ENCODE measurements at places on chromosomes 11 and 22.

DNA sequence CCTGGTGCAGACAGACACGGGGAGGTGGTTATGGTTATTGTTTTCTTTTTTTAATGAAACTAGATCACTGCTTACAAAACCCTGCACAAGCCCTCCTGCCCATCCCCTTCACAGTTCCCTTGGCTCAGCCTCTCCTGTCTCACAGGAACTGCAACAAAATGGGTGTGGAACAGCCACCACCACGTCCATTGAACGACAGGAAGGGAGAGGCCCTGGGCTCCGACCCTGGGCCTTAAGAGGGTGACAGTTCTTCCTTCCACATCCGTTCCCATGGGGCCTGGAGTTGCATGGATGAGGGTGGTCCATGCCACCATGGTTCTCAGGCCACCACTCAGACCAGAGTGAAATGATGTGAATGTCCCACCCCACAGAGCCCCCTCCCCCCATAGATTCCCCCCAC, 15.7 kb downstream of the PRPF19 start:
- no peak for DNase-seq

DNA sequence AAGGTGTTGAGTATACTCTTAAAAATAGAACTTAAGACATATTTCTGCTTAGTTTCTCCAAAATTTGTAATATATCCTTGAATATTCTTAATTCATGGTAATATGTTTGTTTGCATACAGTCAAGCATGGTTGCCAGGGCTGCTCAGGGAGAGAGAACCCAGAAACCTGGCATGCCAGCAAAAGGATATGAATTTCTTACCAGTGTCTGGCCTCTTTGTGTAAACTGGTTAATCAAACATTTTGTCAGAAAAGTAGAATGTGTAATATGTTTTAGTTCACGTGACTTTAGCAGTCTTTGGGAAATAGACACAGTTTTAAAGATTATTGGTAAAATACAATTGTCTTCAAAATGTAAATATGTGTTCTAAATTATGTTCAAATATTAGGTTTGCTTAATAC, 101.6 kb downstream of the AASDHPPT start:
- DNase-seq: no peak

- DNase-seq: no peak
Measured at GRCh38 chr22:22960307-22960706, 72.7 kb downstream of the IGLL5 start.

DNA sequence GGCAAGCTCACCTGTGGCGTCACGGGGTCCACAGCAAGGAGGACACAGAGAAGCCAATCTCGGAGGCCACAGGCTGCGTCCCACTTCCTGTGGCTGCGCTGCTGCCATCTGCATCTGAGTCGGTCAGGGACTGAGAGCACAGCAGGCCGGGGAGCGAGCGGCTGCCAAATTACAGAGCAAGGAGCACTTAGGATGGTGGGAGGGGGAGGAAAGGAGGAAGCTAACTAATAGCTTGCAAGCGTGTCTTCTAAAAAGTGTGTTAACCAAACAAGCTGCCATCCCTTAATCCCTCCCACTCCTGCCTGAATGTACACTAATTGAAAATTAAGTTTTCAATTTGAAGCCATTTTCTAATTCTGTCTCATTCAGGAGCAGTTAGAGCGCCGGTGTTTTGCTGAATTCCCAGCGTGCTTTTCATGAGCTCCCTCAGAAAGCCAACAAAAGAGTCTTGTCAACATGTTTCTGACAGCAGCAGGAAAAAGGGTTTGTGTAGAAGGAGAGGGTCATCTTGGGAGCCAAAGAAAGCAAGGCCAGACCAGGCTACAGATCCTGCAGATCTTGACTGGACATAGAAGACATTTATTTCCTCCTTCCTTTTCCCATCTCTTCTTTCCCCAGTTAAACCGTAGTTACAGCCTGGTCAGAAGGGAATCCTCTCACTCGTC, 42.4 kb upstream of the API5 start:
- no peak for DNase-seq

DNA sequence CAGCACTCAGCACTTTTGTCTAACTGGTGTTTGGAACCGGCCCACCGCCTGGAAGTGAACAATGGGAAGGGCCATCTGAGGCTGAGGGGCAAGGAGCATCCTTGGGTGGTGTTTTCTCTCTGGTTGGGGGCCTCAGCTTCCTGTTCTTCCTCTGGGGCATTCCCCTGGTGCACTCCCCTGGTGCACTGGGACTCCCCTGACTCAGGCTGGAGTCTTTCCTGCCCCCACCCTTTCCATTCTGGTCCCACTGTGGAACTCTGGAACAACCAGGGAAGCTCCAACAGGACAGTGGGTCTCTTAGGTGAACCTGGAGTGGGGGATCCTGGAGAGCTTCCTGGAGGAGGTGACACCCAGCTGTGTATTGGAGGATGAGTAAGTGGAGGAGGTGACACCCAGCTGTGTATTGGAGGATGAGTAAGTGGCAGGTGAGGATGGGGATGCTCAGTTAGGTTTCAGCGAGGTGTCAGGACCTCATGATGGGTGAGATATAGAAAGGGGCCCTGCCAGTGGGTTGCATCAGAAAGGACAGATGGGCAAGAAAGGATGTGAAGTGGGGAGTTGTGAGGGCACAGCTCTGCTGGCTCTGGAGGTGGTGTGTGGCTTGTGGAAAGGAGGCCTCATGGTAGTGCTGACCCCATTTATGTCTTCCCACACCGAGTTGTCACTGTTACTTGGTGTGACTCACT, 132.1 kb downstream of the OSBP2 start:
- DNase-seq: no peak

GRCh38 chr22:37643225-37643847, 3.9 kb downstream of the SH3BP1 start:
- peak; percentile 83 for DNase-seq

DNA sequence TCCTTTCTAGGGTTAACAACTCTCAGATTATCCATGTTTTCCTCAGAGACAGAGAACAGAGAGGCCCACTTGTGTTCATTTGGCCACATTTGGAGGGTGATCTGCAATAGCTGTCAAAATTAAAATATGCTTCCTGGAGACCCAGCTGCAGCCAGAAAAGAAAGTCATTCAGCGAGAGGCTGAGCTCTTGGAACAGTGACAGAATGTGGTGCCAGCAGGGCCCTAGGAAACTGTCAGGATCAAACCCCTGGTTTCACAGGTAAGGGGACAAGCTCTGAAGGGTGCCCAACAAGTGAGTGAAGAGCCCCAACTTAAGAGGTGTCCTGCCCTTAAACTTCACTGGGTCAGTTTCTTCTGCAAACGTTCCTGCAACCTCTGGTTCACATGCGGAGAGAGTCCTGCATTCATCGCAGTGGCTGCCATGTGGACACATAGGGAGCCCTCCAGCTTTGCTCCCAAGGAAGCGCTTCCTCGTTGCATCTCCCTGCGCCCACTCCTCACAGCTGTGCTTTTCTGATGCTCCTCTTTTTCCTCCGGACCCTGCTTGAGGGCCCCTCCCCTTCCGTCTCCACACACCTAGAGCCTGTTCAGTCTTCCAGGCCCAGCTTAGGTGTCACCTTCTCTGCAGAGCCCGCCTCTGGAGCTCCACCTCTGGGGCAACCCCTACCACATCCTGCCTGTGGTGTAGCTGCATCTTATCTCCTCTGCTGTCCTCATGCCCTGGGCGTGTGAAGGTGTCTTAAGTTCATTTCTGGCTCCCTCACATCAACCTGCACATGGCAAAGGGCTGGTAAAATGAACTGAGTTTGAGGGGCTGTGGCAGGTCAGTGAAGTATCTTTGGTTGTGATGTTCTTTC, 3.9 kb downstream of the UCP3 start:
- peak; percentile 67 for DNase-seq

DNA sequence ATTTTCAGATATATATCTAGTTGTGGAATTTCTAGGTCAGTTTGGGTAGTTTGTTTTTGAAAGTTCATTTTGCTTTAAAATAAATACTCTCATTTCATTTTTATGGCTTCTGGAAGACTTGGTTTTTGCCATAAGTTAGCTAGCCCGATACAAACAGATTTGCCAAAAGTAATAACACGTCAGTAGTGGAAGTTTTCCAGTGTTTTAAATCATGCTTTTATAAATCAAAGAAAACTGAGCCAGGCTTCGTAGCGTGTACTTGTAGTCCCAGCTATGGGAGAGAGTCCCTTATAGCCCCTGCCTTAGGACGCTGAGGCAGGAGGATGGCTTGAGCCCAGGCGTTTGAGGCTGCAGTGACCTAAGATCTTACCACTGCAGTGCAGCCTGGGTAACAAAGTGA, 21.7 kb upstream of the MICALL1 start:
- no peak for DNase-seq

GRCh38 chr11:114964676-114965214, 286.4 kb downstream of the NXPE2 start:
- DNase-seq: no peak

DNA sequence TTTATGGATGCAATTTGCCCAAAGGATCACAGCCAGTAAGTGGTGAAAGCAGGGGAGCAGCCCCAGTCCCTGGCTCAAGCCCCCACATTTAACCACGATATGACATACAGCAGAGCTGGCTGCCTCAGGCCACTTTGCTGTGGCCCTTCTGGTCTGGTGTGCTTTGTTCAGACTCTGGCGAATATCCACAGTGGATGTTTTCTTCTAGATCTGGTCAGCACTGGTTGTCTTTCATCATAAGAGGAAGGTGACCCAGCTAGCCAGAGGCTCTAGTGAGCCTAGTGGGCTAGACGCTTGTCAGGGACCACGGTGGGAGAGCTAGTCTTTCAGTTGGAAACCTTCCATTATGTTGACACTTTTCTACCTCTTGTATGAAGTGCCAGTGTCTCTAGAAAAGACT, 42.5 kb downstream of the DGCR2 start:
- no peak for DNase-seq

DNA sequence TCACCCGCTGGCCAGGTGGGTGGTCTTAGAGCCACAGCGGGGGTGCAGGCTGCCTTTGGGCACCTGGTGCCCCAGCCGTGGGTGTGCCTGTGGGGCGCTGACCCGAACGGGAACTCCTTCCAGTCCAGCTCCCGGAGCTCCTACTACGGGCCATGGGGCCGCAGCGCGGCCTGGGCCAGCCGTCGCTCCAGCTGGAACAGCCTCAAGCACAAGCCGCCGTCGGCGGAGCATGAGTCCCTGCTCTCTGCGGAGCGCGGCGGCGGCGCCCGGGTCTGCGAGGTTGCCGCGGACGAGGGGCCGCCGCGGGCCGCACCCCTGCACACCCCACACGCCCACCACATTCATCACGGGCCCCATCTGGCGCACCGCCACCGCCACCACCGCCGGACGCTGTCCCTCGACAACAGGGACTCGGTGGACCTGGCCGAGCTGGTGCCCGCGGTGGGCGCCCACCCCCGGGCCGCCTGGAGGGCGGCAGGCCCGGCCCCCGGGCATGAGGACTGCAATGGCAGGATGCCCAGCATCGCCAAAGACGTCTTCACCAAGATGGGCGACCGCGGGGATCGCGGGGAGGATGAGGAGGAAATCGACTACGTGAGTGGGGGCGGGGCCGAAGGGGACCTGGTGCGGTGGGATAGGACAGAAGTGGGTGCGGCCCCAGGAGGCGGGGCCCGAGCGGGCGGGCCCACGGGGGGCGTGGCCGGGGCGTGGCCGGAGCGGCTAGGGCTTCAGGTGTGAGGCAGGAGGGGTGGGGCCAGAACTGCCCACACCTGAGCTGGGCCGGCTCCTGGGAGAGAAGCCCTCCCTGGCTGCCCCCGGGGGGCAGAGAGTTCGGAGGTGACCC, 91.5 kb downstream of the CACNA1I start:
- peak; percentile 77 for DNase-seq

DNA sequence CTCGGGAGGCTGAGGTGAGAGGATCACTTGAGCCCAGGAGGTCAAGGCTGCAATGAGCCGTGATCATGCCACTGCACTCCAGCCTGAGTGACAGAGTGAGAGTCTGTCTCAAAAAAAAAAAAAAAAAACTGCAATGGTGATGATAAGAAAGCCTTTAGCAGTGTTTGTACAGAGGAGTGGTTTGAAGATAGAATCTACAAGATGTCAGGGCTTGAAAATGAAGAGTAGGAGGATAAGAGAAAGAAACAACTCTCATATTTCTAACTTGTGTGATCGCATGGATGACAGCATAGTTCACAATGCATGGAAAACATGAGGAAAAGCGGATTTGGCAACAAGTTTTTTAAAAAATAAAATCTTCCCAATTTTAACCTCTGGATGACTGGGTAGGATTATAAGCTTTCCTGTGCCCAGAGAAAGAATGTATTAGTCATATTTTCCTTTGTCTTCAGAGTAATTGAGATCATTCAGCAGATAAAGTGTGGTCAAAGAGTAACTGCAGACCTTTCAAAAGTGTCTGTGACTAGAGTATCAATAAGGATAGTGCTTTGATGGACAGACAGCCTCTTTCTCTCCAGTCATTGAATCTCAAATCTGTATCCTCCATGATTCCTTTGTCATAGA, 328.1 kb downstream of the CASP12 start:
- no peak for DNase-seq

DNA sequence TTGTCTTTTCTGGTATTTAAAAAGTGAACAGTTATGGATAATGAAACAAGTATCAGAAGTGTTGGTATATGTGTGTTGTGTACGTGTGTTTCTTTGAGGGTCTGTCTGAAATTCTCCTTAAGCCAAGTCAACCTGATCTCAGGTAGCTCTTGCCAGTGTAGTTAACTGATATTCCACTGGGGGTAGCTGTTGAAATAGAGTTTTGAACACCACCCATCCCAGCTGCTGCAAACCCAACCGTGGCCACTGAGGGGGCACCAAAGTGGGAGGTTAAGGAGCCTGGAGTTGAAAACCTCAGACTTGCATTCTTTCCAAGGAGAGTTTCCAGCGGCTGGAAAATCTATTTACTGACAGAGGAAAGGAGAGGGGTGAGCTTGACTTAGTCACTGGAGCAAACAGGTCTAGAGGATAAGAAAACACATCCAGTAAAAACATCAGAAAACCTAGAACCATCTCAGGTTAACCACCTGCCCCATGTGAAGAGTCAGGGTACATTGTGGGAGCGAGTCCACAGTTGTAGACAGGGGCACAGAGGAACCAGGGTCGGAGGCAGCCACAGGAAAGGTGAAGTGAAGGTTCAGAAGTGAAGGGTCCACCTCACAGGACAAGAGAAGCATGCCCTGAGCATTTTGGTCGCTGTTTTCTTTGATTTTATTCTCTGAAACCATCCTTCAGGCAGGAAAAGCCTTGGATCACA, 8.8 kb upstream of the CUL5 start:
- DNase-seq: peak; percentile 27

Data from stimulated activated CD4-positive, alpha-beta T cell treated with anti-CD3 and anti-CD28 coated beads, Interleukin-12 subunit alpha, Interleukin-12 subunit beta, amount 100 ng/mL, for 48 hours (primary cell).